A172 (cell line): ENCODE measurements at places on chromosomes 2 and 18. TPM values are rescaled to one million over a fixed set of nuclear protein-coding genes. Genes with fewer than 3 reads are reported as not detected.

DNA sequence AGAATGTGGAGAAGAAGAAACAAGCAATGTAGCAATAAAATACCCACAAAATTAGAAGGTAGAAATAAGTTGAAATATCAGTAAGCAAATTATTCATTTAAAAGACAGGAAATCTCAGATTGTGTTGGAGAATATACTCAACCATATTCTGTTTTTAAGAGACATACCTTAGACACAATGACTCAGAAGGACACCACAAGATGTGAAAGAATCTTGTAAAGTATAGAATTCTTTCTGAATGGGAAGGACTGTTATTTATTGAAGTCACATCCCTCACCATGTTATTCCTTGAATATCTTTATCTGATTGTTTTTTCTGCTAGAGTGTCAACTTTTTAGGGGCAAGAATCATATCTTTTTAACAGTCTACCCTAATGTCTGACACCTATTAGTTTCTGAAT is 50.4 kb downstream of the CTAGE1 start:
- no peak for DNase-seq

DNA sequence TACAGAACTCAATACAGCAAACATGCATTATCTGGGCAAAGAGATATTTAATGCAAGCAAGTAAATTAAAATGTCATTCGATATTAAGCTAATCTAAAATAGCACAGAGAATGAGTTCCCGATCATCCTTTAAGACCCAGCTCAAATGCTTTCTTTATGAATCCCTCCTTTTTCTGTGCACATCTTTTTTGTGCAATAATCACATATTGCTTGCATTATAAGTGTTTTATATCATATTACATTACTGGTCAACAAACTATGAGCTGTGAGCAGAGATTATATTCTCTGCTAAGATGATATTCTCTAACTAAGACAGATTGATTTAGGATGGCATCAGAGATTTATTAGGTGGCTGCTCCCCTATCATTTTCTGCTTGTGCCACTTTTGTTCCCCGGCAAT is 146.1 kb downstream of the ERBB4 start:
- no peak for DNase-seq

DNA sequence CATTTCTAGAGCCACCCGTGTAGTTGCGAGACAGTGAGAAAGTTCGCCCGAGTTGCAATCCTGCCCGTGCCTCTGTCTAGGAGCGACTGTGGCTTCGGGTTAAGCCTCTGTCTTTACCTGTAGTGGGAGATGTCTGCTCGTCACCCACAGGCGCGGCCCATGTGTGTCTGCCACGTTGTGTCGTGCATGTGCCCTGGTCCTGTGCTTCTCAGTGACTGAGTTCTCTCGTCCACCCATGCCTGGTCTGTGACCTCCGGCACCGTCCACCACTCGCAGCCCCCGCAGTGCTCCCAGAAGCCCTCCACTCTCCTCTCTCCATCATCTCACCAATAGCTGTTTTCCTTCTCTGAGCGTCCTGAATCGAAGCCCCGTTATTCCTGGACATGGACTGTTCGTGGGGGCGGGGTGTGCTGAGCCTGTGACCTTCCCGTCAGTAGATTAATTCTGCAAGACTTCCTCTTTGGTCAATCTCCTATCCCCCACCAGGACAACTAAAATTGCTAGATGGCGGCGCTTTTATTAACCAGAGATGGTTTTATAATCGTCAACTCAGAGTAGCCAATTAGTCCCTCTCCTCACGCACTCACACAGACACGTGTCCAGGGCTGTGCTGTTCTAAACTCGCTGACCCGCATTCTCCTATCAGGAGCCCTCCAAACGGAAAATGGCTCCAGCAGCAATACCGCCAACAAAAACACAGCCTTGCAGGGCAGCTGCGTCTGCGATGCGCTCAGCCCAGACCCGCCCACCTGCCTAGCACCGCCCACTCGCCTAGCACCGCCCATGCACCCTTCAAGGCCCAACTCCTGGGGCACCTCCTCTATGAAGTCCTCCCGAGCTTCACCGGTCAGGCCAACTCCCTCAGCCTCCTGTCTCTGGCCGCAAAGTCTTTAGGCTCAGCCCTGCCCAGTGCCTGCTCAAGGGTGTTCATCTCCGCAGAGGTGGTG is 119.4 kb downstream of the TWIST2 start:
- no peak for DNase-seq

GRCh38 chr2:149741646-149742045 is 154.1 kb upstream of the MMADHC start:
- DNase-seq: peak; percentile 98

- no peak for DNase-seq
These were observed 325.4 kb downstream of the SMAD2 start for GRCh38 chr18:47605093-47605492.

- DNase-seq: no peak
These were observed 44.9 kb downstream of the MALT1 start for GRCh38 chr18:58716060-58716756.

DNA sequence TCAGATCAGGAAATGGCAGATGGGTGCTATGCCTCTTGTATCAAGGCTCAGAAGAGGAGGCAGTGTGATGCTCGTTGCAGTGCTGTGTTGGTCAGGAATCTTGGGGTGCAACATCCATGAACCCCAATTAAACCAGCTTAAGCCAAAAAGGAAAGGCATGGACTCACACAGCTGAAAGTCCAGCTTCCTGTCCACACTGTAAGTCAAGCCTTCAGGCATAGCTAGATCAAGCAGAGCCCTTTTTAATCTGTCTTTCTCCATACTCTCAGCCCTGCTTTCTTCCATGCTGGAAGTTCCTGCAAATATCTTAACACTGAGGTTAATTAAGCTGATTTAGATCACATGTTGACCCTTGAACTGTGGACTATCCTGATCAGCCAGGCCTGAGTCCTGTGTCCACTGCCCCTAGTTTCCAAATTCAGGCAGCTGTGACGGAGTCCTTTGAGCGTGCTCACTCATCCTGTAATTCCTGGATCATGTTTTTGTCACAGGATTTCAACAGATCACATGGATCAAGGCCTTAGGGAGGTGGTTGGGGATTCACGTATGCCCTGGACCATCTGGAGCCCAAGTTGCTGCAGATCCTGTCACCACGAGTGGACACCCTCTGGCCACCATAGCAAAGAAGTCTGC is 4.5 kb upstream of the C2orf74 start:
- DNase-seq: no peak

- peak; percentile 60 for DNase-seq
These were observed 254.9 kb upstream of the SIX3 start for GRCh38 chr2:44686561-44686960.

GRCh38 chr2:12052796-12053195 is 306.4 kb downstream of the LPIN1 start:
- no peak for DNase-seq

DNA sequence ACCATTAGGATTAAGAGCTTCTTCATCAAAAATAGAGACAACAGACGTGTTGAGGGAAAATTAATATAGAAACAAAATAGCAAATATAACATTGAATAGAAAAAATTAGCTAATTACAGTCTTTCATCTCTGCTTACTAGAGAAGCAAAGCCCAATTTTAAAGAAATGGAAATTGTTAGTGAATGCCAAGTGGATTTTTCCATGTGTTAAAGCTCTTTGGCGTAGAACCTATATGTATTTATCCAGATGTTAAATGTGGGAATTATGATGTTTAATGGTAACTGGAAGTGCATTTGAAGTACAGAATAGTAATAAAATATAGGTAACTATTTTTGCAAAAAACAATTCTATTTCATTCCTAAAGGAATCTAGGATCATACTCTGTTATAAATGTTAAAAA is 212.0 kb upstream of the COL3A1 start:
- DNase-seq: no peak

DNA sequence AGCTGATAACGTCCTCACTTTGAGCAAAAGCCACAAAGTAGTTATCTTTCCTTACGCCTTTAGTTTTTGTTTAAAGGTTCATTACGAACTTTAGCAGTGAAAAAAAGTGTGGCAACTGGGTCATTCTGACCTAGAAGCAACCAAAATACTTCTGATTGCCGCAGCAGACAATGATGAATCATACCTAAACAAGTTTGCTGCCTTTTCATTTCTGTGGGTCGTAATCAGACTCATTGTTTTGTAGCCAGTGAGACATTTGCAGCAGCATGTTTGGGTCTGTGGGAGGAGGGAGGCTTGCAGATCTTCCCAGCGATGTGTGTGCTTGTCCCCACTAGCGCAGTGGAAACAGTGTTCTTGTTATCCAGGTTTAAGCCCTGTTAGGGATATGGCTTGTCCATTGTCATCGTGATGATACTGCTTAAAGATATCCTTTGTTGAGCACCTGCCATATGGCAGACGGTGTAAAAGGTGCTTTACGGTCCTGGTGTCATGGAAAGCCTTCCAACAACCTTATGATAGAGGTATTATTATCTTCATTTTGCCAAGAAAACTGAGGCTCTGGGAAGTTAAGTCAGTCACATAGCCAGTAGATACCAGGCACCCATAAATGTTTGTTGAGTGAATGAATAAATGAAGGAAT is 1.3 kb upstream of the GREB1 start:
- DNase-seq: peak; percentile 29

DNA sequence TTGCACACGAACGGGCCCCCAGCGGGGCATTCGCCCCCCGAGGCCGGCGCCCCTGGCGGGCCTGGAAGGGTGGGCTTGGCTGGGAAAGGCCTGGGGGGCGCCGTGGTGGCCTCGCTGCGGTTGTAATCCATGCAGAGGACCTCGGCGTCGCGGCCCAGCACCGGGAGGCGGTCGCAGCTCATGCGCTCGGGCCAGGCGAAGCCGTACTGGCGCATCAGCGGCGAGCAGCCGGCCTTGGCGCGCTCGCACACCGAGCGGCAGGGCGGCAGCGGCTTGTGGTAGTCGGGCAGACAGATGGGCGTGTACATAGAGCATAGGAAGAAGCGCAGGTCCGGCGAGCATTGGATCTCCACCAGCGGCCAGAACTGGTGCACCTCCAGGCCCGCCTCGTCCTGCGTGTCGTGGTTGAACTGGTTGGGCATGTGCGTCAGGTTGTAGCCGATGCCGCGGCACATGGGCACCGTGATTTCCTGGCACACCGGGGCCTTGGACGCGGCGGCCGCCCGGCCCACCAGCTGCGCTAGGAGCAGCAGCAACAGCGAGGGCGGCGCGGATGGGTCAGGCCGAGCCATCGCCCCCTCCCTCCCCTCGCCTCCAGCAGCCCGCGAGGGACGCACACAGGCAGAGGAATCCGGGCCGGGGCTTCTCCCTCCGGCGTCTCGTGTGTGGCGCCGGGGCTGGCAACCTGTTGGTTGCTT is 1.4 kb downstream of the FZD5 start:
- DNase-seq: no peak

DNA sequence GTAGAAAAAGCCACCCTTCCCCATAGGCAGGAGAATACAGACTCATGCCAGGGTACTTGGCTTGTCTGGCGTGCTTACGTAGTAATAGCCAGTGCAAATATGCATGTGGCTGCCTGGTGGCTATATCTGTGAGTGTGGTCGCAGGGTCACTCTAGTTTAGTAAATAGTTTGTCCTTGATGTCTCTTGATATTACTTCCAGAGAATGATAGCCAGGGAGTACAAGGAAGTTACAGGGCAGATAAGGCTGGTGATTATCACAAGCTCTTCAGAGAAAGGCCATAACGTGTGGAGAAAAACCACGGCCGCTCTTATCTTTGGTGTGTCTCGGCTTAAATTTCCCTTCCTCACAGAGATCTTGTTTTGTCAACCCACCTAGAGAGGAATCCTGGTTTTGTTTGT is 54.3 kb upstream of the SLC39A10 start:
- DNase-seq: no peak

GRCh38 chr2:141508806-141509595 is 621.8 kb downstream of the LRP1B start:
- DNase-seq: no peak

DNA sequence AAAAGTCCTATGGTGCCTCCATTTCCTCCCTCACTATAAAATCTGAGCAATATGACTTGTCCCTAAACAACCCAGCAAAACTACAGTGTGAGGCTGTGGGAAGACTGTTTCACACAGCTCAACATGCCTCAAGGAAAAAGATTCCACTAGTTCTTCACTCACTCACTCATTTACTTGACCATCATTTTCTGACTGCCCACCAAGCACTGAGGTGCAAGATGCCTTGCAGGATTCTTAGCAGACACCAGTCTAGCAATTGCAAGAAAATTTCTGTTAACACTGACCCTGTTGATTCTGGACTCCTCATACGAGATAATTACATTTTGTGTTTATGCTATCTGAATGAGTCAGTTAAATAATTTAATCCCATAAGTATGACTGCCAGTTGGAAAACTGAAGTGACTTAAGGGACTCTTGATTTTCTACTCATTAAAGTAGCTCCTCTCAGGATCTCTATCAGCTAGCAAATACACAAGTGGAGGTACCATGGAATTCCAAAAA is 51.9 kb upstream of the PCBP1 start:
- DNase-seq: peak; percentile 46

DNA sequence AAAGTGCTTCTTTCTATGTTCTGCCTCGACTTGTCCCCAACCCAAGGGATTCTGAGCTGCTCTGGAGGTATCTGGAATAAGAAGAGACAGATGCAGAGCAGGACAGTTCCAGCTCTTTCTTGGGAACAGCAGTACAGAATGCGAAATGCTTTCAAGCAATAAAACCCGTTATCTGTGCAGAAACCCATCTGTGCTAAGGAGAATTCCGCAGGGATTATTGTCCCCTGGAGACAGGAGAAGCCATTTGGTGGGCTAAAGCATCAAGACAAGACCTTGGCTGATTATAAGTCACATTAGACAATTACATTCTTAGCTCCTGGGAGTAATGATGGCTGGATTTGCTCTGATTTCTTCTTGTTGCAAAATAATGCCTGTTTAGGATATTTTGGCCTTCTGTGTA is 185.4 kb upstream of the GLI2 start:
- DNase-seq: no peak

DNA sequence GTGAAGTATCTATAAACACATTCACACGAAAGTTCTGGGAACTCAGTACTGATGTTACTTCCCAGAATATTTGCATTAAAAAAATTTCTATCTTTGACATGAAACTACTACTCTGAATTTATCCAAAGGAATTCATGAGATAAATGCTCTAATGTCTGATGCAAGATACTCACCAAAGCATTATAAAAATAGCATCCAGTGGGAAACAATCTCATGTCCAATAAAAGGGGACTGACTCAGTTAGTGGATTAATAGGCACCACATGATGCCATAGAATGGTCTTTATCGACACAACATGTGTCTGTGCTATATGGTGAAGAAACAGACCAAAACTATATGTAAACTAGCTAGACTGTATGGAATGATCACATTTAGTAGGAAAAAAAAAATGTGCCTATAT is 33.9 kb downstream of the LAMA3 start:
- DNase-seq: no peak

ASXL3 gene
- total RNA-seq: not detected in 2 replicates

MIB1 gene
- total RNA-seq: 69.9 and 78.9 TPM in 2 replicates

CENPO gene
- total RNA-seq: 47.1 and 54.0 TPM in 2 replicates

SLC39A6 gene
- 139 and 176 TPM in 2 replicates for total RNA-seq

MEP1B gene
- total RNA-seq: not detected in 2 replicates

MYO5B gene
- 25.8 and 29.5 TPM in 2 replicates for total RNA-seq

ALLC gene
- total RNA-seq: not detected in 2 replicates

MBD1 gene
- total RNA-seq: 18.1 and 19.9 TPM in 2 replicates

ABCG5 gene
- total RNA-seq: not detected in 2 replicates
